Thoracic aorta (tissue), 2 donors: ENCODE measurements at places on chromosomes 16 and 17. TPM values are rescaled to one million over a fixed set of nuclear protein-coding genes. Genes with fewer than 3 reads are reported as not detected.

Gene GH1
- not detected for total RNA-seq

Gene CLEC18A
- total RNA-seq = 21.9 TPM

Gene MAPK8IP3
- 109 TPM for total RNA-seq

Gene TP53TG3C
- not detected for total RNA-seq

Gene SLC52A1
- total RNA-seq = not detected

Gene IGF2BP1
- total RNA-seq = not detected

Gene SHMT1
- 15.9 TPM for total RNA-seq

Gene LRRC45
- total RNA-seq = 6.1 TPM

Gene DRC7
- total RNA-seq = not detected

Gene IGFALS
- total RNA-seq = 0.28 TPM

Gene NEK8
- 2.2 TPM for total RNA-seq

Gene SBK1
- 0.81 TPM for total RNA-seq

Gene CDH5
- total RNA-seq = 40.0 TPM

Gene C17orf78
- not detected for total RNA-seq
